ENCODE measurements at places on chromosomes 16 and 17.

DNA sequence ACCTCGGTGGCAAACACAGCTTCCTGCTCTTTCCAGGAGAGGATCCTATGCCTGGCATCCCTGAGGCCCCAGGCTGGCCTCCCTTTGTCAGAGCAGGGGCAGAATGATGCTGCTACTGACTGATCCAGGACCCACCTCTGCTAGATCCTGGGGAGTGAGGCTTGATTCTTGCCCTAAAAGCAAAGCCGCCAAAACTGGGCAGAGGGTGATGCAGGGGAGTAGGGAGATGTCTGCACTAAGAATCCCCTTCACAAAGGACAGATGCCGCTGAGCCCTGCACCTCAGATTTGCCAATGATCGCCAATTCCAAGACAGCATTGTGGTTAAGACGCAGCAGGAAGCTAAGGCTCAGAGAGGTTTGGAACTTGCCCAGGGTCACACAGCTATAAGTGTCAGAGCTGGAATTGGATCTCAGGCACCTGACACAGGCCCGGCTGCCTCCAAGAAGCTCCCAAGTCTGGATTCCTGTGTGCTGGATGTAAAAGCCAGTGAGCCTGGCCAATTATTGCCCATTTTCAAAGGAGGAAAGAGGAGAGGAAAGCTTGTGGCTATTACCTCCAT is 60.7 kb upstream of the TNRC6C start:
- DNase-seq: no peak

GRCh38 chr16:68285683-68286082 is 21.4 kb downstream of the SLC7A6 start:
- no peak for DNase-seq

DNA sequence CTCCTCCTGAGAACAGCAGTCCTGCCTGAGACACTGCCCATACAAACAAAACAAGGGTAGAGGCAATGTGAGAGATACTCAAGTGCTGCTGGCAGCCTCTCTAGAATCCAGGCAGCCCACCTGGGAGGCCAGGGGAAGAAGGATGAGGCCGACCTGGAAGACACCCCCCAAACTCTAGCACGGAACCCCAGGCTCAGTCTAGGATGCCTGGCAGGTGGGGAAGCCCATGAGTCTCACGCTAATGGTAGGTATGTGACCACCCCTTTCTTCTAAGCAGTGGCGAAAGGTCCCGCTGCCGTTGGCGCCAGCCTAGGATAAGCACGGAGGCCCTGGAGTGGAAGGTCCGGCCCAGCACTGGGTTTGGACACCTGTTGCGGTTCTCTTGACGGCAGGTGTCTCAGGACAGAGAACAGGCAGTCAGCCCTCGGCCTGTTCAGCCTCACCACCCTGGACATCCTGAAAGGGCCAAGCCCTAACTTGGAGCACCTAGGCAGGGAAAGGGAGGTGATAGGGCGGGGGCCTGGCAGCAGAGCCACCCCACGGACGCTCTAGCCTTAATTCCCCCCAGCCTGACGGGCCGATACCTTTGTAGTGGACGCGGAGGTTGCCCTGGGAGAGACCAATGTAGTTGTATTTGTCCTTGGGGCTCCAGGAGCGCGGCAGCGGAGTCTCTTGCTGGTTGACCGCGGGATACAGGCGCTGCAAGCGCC is 487 bp downstream of the RANBP10 start:
- no peak for DNase-seq

DNA sequence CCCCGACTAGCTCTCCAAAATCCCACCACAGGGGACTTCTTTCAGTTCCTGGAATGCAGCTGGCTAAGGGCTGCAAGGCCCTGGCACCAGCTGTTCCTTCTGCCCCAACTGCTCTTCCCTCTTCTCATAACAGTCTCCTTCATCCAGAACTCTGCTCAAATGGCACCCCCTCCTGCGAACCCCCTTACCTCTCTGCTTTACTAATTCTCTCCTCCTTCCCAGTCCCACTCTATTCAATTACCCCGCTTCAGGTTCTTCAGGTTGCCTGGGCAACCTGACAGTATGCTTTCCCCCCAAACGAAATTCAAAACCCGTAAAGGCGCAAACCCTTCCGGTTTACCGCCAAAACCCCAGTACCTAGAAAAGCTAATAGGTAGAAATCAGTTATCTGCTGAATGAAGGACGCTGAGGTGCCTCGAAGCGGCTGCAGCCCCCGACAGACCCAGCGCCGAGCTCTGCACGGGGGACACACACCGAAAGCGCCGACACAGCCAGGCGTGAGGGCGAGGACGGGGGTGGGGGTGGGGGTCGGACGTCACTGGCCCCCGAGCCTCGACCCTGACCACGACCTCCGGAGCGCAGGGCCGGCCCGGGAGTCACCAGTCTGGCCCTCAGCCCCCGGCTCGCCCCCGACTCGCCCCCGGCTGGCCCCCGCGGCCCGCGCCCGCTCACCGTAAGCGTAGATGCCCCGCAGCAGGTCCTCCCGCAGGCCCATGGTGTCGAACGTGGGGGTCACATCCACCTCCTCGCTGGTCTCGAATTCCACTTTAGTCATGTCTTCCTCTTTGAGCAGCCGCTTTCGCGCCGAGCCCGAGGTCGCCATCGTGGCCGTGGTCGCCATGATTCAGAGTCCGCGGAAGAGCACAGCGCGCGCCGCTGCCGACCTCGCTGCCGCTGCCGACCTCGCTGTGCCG is 550 bp downstream of the EIF4A3 start:
- DNase-seq: no peak

GRCh38 chr17:37137906-37138514 is 189.3 kb downstream of the AATF start:
- no peak for DNase-seq

- DNase-seq: no peak
These were observed 120.9 kb upstream of the HS3ST2 start for GRCh38 chr16:22692916-22693637.

DNA sequence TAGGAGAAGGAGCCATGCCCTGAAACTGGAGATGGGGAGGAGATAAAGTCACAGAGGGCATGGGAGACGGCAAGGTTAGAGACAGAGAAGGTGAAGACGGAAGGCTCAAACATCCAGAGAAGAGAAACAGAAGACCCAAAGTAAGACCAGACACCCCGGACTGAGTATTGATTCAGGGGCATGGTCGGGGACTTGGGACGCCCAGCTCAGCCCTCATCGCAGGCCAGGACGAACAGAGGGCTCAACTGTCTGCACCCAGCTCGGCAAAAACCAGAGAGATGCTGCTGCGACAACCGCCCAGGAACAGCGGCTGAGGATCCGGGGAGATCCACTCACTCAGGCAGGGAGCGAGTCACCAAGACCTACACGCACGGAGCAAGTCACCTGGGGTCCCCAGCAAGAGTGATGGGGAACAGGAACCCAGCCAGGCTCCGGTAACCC is 999 bp downstream of the XYLT1 start:
- DNase-seq: no peak

DNA sequence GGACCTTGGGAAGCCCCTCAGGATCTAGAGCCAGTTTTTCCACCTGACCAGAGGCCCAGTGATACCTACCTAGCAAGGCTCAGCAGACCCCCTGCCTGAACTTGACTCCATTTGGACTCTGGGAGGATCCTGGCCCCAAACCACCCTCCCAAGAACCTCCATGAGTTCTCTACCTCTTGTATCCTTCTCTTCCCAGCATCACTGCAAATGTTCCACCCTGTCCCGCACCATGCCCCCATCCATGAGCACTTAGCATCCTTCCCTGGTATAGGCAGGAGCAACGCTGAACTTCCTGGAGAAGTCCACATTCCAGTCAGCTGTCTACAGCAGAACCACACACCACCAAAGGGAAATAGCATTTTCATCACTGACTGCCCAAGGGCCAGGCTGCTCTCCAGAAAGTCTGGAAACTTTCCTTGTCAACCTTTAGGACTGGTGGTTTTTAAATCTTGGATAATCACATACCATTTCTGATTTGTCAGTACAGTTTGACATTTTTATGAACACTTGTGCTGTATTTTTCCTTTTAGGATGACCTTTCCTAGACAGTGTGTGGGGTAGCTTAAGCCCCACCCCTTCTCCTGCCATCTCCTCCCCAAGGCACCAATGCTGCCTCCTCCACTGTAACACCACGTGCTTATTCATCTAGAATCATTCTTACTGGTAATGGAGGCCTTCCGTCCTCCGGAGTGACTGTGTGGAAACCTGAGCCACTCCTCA is 13.9 kb downstream of the EIF4A3 start:
- no peak for DNase-seq

GRCh38 chr16:66740533-66740932 is 10.9 kb downstream of the DYNC1LI2 start:
- no peak for DNase-seq

GRCh38 chr17:73432624-73433190 is 120.9 kb upstream of the CDC42EP4 start:
- no peak for DNase-seq

- no peak for DNase-seq
These were observed 24.2 kb downstream of the FAM117A start for GRCh38 chr17:49739641-49740271.

DNA sequence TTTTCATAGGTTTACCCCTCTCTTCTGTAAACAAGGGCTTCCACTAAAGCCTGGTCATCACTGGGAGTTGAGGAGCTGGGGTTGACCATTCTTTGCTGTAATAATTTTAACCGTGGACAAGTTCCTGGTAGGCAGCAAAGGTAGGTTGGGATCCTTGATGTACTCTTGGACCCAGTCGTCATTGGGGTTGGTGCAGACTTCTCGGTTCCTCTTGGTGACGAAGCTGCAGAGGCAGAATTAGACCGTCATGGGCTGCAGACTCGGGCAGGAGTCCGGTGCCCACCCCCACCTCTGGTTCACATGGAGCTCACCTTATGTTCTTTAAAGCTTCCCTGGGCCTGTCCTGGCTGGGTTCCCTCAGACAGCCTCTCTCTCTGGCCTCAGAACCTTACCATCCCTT is 3.8 kb downstream of the CCL16 start:
- DNase-seq: no peak

DNA sequence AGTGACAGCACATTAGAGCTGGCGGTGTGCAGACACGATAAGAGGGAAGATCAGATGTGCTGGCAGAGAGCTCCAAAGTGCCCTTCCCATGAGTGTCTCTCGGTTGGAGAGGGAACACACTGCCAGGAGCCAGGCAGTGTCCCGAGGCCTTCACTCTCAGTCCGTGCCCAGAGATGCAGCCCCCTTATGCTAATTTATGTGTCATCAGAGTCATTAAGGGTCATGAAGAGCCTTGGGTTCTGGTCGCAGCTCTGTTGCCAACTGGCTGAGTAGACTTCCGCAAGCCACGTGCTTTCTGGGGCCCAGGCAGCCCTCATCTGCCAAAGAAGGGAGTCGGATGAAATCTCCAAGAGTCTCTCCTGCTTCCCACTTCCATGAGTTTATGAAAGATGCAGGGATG is 232.5 kb downstream of the MSI2 start:
- DNase-seq: no peak

DNA sequence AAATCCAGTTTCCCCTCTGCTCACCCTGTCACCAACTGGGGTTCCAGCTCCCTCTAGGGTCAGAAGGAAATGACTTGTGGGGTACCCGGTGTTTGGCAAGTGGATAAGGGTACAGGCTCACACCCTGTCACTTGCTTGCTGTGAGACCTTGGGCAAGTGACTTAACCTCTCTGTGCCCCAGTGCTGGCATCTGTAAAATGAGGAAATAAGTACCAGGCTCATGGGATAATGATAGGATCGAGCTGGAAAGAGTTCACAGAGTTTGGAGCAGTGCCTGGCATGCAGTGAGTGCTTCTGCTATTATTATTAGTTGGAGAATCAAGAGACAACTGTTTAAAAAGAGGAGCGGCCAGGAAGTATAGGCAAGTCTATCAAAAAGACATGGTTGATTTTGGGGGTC is 53.7 kb upstream of the DLX4 start:
- no peak for DNase-seq

- DNase-seq: no peak
These were observed 43.7 kb upstream of the GOSR1 start for GRCh38 chr17:30433514-30433913.

- DNase-seq: no peak
These were observed 296.5 kb upstream of the MAF start for GRCh38 chr16:79897104-79897452.

DNA sequence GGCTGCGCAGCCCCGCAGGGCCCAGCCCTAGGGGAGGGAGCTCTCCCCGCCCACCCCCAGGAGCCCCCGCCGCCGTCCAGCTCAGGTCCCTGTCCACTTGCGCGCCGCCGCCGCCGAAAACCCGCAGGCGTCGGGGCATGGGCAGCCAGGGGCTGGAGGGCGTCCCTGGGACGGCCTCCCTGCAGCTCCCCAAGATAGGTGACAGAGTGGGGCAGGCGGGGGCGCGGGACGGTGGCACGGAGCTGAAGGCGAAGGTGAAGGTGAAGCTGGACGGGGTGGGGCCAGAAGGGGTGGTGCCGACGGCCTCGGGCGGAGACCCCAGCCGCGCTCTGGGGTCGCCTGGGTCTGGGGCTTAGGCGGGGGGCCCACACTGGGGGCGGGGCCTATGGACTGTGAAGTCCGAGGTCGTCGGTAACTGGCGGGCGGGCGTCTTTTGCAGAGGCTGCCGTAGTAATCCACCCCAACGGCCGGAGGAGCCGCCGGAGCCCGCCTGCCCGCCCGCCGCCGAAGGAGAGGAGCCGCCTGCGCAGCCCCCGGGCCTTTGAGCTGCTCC is 27.2 kb downstream of the SREBF1 start:
- no peak for DNase-seq
